ENCODE measurements at places on chromosomes 16 and 17.
A peak's percentile ranks its signal among the peaks of the same experiment; 100 is the strongest.

DNA sequence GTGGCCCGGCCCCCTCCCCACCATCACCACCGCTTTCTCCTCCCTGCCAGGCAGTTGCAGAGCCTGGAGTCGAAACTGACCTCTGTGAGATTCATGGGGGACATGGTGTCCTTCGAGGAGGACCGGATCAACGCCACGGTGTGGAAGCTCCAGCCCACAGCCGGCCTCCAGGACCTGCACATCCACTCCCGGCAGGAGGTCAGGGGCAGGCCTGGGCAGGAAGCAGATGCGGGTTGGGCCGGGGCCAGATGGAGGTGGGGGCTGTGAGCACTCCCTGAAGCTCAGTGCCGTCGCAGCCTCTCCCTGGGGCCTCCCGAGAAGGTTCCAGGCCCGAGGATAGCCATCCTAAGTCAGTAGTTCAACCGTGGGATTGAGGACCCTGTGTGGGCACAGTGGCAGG lies 14.2 kb upstream of the ADGRG3 start:
- no peak for DNase-seq

- DNase-seq: no peak
These were observed 13.2 kb downstream of the SLC6A4 start for GRCh38 chr17:30222251-30222650.

DNA sequence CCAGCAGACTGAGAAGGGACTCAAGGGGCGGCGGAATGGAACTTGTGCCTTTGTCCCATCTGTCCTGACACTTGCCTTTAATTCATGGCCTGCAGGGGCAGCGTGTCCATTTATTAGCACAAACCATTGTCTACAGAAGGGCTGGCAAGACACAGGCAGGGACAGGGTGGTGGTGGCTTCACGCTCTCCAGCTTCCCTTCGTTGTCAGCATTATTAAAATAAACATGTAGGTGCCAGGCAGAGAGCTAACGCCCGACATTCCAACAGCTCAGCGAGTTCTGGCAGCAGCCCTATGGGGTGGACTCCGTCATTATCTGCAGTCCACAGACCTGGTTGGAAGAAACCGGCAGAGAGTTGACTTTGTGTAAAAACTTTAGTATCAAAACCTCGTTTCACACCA lies 16.3 kb downstream of the DNAI2 start:
- DNase-seq: no peak

- DNase-seq: no peak
These were observed 32.2 kb downstream of the DRC3 start for GRCh38 chr17:18004884-18005305.

GRCh38 chr16:77387815-77388209 lies 47.0 kb downstream of the ADAMTS18 start:
- DNase-seq: no peak

DNA sequence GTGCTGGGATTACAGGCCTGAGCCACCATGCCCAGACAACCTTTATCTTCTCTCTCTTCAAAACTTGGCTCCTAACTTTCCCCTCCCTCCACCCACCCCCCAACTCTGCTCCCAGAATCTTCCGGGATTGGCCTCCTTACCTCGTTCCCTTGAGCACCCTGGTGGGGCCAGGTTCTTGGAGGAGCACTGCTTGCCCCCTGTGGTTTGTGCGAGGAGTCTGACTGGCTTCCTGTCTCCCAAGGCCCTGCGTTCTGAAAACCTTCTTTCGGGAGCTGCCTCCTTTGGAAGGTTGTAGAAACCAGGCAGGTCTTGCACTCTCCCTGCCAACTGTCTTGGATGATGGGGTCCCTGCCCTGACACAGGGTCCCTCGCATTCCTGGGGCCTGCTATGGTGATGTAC lies 19.8 kb downstream of the PLXDC1 start:
- no peak for DNase-seq

GRCh38 chr17:44188576-44189403 lies 2.0 kb downstream of the TMUB2 start:
- no peak for DNase-seq

- no peak for DNase-seq
These were observed 7.0 kb downstream of the SAMD14 start for GRCh38 chr17:50122945-50123344.

- DNase-seq: no peak
These were observed 10.9 kb upstream of the ARHGAP23 start for GRCh38 chr17:38417210-38417951.

DNA sequence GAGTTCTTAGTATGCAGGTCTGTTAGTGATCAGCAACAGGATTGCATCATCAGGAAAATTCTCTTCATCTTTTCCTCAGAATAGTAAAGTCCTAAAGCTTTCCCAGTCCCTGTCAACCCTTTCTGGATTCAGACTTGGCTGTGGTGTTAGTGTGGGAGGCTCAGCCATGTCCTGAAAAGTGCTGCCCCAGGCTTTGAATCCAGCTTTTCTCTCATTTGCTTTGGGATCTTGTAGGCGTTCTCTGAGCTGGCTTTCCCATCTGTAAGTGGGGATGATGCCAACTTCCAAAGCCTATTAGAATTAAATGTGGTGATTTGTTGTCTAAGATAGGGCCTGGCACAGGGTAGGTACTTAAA lies 3.0 kb downstream of the ALKBH5 start:
- no peak for DNase-seq

DNA sequence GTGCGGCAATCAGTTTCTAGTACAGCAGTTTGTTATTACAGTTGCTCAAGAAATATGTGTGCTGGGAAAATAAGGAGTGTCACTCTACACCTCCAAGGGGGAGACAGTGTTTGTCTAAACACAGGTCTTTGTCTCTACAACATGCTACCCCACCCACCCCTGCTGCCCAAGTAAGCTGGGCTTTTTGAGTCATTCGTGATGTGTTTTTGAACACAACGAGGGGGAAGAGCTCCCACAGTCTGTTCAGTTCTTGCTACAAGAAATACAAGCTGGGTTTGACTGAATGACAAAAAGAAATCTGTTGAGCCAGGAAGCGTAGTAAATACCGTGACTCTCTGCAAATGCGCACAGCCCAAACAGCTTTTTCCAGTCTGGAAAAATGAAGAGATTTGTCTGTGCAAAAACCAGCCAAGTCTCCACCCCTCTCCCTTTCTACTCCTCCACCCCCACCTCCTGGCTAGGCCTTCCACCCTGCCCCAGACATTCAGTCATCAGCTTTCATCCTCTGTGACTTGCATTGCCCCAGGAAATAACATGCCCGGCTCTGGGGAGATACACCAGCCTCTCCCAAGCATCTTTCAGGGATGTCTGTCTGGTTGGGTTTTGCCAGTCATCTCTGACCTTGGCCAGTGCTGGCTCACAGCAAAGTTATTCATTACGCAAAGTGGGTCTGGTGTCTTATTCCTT lies 25.7 kb downstream of the CHD9 start:
- no peak for DNase-seq

DNA sequence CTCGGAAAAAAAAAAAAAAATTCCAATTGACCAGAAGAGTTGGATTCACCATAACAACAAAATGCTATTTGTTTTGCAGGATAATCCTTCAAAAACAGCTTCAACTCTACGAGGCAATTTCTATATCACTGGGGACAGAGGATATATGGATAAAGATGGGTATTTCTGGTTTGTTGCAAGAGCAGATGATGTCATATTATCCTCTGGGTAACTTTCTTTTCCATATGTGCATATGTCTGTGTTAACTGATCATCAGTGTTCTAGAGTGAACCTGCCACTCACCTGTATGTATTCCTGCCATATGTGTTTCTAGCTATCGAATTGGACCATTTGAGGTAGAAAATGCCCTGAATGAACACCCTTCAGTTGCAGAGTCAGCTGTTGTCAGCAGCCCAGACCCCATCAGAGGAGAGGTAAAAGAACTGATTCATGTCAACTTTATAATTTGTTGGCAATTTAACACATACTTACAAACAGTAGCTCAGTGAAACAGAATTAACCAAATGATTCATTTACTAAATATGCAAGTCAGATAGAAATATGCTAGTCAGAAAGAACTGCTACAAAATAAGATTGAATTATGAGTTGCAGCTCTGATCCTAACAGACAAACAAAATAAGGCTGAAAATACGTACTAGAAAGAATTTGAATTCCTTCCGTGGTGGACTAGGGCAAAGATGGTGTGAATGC lies 14.2 kb downstream of the ERI2 start:
- DNase-seq: no peak

GRCh38 chr17:70183508-70183907 lies 14.2 kb downstream of the KCNJ2 start:
- DNase-seq: no peak

DNA sequence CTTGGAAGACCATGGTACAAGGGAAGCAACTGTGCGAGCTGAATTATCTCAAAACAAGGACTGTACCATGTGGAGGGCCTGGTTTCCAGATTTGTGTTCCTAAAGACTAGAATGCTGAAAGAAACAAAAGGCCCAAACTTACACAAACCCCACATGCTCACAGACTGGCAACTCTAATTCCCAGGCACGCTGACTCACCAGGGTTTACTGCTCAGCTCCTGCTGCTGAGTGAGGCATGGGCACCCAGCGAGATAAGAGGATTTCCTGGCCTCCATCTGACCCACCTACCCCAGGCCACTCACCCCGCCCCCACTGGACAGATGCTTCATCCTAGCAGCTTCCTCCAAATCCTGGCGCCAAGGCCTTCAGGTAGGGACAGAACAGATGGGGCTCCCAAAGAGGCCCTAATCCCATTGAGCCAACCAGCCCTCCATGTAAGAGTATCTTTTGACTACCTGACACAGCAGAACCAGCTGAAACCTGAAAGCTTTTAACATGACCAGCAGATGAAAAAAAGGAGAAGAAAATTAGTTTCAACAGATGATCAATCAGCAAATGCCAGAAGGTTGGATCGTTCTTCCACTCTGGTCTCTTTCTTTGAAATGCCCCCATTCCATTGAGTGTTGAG lies 33.9 kb downstream of the DCUN1D3 start:
- DNase-seq: peak; percentile 33

DNA sequence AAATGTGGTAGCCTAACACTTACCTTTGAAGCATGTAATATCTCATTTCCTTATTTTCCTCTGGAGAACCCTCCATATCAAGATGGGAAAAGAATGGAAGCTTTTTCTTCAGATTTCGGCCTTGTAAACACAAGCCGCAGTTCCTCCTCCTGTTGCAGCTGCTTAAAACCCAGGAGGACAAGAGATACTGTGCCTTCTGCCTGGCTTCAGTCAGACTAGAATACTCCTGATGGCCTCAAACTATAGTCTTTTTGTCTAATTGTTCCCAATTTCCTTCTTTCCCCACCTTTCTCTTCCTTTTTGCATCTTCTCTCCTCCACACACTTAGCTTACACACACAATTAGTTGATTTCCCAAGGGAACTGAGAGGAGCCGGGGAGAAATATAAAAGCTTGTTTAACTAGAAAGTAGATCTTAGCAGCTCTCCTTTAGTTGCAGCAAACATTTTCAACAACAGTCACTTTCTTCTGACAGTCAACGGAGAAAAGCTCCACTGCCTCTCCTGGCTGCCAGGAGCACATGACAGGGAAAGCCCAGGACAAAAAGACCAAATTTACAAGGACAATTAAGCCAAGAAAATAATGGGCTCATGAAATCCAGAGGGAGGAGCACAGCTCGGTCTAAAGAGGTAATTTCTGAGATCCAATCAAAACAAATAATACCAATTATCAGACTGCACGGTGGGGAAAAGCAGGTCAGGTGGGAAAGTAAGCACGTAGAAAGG lies 76.4 kb upstream of the C17orf78 start:
- DNase-seq: no peak

- DNase-seq: no peak
These were observed 267.1 kb downstream of the PHKB start for GRCh38 chr16:47728205-47728604.

GRCh38 chr17:48160177-48161081 lies 52.9 kb downstream of the SNX11 start:
- DNase-seq: no peak

GRCh38 chr16:2795395-2796143 lies 2.7 kb upstream of the PRSS41 start:
- DNase-seq: no peak

DNA sequence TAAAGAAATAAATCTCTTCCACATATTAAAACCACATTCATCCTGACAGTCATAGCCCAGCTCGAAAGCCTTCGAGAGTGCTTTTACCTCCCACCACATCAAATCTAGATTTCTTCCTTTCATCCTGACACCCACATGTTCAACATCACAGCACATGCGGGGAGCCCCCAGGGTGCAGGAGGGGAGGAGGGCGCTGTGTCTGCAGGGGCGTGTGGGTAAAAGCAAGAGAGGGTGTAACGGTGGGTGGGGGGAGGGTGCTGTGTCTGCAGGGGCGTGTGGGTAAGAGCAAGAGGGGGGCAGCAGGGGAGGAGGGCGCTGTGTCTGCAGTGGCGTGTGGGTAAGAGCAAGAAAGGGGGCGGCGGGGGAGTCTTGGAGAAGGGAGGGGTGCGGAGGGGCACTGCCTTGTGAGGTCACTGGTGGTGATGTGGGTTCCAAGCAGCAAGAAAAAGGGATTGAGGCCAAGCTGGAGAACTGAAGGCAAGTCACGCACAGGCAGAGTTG lies 34.7 kb downstream of the ADCY9 start:
- DNase-seq: no peak

DNA sequence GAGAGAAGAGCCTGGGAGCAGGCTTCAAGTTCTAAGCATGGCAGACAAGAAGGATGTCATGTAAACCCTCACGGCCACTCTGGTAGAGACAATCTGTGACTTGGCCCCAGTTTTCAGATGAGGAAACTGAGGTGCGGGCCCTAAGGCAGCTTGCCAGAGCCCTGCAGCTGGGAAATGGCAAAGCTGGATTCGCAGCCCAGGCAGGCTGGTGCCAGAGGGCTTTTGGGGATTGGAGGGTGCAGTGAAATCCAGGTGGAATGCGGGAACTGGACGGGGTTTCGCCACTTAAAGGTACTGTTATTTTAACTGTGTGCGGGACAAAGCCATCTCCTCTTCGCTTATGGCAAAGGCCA lies 477 bp upstream of the OSGIN1 start:
- no peak for DNase-seq

DNA sequence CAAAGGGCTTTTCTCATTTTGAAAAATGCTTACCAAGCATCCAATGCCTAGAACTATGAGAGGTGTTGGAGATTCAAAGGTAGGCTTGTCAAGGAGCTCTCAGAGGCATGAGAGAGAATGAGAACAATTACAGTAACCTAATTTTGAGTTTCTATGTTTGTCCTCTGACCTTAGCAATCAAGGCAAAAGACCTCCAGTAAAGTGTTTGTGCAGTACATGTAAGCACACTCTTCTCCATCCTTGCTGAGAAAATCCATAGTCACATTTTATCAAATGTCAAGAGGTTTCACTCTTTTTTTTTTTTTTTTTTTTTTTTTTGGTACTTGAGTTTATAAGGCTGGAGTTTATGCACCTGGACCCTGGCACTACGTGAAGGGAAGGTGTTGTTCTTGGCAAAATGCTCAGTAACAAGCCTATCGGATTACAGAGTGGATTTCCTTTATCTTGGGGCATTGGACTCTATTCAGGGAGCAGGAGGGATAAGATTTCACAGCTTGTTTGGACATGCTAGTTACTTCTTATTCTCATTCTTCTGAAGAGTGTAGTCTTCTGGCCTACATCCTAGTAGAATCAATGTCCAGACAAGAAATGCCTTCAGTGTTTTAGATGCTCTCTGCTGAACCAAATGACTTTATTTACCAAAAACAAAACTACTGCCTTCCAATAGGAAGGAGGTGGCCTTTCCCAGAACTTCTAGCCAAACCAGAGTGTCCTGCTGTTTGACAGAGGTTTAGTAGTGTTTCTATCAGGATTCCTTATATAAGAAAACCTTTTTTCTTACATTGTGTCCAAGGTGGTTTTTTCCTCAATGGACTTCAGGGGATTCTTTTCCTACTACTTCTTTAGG lies 21.9 kb downstream of the KCNJ2 start:
- DNase-seq: no peak

- no peak for DNase-seq
These were observed 6.4 kb upstream of the RASL10B start for GRCh38 chr17:35725058-35725457.

- peak; percentile 60 for DNase-seq
These were observed 23.5 kb downstream of the XPO6 start for GRCh38 chr16:28188085-28188916.

- no peak for DNase-seq
These were observed 268.3 kb downstream of the ABCC12 start for GRCh38 chr16:47887496-47887895.

Measured in GM06990 (cell line).